ENCODE measurements at places on chromosomes 7 and 10.

DNA sequence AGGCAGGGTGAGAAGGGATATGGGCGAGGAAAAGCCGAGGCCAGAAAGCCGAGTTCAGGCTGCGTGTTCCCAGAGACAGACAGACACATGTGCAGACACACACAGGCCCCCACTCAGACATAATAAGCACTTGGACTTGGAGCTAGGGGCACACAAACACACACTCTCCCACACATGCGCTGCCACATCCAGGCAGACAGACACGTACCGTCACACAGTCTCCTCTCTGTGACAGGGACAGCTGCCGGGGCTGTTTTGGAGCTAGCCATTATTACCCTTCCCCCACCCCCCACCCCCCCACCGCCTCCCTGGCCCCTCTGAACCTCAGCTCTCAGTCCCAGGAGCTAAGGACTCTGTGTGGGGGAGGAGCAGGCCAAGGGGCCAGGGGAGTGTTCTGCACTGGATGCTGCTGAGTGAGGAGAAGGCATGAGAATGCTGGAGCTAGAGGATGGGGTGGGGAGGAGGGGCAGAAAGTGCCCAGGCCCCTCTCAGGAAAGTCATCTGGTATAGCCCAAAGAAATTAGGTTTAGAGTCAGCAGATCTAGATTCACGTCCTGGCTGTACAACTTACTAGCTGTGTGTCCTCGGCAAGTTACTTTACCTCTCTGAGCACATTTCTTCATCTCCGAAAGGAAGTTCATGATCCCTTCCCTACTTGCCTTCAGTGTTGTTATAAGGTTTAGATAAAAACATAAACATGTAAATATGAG lies 6.3 kb downstream of the PITX3 start:
- no peak for DNase-seq

DNA sequence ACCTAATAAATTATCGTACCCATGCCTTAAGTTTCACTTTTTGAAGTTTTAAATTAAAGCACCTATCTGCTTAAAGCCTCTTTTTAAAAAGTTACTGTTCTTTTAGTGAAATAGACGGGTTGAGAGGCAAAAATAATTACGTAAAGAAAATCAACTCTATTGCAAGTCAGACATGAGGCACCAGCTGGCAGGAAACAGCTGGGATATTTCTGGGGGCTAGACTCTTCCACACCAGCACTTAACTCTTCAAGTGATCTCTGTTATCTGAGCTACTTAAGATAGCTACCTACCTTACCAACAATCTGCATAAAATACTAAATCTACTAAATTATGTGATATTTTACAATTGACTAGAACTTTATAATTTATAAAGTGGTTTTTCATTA lies 35.8 kb downstream of the GBF1 start:
- DNase-seq: no peak

DNA sequence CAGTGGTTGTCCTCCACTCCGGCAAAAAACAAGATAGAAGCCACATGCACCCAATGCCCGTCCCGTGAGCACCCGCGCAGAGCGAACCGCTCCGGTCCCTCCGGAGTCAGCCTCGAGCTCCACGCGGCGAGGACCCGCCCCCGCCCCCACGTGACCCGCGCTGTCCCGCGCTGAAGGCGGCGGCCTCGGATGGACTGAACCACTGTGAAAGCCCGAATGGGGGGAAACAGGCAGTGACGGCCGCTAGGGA lies 766 bp upstream of the EIF3B start:
- DNase-seq: peak; percentile 91

DNA sequence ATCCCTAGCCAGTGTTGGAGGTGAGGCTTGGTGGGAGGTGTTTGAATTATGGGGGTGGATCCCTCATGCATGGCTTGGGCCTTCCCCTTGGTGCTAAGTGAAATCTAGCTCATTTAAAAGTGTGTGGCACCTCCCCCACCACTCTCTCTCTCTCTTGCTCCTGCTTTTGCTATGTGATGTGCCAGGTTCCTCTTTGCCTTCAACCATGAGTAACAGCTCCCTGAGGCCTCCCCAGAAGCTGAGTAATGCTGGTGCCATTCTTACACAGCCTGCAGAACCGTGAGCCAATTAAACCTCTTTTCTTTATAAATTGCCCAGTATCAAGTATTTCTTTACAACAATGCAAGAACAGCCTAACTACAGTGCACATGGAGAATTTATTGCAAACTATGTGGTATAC lies 188.8 kb upstream of the POT1 start:
- no peak for DNase-seq

DNA sequence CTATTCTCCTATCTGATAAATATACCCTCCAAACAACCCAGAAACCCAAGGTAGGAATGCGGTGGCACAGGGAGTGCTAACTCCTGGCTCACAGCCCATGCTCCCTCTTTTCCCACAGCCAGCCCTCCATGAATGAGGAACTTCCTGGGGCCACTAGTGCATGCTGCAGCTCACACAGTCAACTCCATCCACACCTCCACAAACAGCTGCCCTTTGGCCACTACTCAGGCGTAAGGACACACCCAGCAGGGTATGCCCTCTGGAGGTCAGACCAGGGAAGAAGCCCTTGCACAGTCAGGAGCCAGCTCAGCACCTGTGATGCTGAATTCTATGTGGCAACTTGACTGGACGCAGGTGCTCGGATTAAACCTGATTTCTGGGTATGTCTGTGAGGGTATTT lies 85.2 kb upstream of the PIK3CG start:
- no peak for DNase-seq

DNA sequence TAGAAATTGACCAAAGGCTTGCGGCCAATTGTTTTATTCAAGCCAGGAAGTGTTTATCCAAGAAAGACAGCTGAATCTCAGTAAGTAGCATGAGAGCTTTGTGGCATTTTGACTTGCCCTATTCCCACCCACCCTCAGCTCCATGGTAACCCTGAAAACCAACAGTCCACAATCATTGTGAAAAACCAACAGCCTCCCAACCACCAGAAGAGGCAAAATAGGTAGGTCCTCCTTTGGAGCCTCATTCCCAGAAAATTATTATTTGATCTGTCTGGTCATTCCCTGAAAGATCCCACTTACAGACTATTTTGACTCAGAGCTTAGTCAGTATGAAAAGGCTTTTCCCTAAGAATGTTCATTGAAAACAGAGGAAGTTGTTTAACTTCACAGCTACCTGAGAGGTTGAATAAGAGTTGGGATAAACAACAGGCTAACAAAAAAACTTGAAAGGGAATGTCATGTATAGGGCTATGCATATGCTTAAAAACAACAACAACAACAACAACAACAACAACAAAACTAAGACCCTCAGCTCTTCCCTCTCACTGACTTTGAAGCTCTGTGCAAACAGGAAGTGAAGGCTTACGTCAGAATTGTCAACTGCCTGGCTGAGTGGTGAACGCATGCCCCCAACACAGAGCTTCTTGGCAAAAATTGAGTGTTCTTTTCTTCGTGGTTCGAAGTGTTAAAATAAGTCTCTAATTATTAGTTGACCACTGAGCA lies 11.2 kb downstream of the KPNA7 start:
- no peak for DNase-seq

- DNase-seq: no peak
Observed at GRCh38 chr10:86862786-86863483, 94.5 kb downstream of the MMRN2 start.

- peak; percentile 48 for DNase-seq
Observed at GRCh38 chr10:93386631-93387369, 95.3 kb downstream of the MYOF start.

DNA sequence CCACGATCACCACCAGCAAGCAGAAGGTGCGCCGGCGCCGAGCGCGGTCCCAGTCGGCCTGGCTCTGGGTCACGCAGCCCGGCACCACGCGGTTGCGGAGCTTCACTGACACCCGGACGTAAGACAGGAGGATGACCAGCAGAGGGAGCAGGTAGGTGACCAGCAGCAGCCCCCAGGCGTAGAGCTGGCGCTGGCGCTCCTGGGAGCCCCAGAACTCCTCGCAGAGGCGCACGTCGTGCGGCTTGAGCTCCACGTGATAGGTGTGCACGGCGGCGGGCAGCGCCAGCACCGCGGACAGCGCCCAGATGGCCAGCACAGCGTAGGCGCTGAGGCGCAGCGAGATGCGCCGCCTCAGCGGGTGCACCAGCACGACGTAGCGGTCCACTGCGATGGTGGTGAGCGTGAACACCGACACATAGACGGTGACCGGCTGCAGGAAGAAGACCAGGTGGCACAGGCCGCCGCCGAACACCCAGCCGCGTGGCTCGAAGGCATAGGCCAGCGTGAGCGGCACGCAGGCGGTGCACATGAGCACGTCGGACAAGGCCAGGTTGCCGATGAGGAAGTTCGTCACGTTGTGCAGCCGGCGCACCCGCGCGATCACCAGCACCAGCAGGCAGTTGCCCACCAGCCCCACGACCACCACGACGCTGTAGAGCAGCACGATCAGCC lies 920 bp downstream of the PRLHR start:
- peak; percentile 46 for DNase-seq

DNA sequence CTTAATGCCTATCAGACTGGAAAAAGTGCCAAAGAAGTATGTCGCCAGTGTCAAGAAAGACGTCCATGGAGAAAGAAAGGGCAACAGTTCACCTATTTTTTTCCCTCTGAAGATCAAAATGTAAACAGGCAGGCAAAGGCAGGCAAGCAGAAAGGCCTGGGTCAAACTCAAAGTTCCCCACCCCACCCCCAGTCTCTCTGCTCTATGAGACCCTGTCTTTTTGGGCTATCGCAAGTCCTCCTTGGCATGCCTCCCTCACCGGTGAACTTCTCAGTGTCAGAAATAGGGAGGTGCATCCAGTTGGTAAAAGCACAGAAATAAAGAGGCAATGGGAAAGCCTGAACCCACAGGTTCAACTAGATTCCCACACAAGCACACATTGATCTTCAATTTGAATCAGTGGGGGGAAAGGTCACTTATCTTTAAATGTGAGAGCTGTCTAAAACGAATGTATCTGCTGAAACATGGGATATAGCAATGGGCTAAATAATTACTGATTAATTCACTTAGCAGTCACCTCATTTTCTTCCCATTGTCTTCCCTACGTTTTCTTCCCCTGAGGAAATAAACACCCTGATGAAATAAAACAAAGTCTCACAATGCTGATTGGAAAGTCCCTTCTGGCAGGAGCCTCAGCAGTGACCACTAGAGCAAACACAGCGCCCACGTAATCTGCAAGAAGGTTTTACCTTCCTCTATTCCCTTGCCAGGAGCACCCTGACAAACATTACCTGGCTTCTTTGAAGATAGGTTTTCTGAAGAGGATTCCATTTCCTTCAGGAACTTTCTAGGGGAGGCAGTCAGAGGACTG lies 31.1 kb downstream of the JAZF1 start:
- DNase-seq: no peak

GRCh38 chr7:103658055-103659005 lies 212.3 kb upstream of the SLC26A5 start:
- no peak for DNase-seq

DNA sequence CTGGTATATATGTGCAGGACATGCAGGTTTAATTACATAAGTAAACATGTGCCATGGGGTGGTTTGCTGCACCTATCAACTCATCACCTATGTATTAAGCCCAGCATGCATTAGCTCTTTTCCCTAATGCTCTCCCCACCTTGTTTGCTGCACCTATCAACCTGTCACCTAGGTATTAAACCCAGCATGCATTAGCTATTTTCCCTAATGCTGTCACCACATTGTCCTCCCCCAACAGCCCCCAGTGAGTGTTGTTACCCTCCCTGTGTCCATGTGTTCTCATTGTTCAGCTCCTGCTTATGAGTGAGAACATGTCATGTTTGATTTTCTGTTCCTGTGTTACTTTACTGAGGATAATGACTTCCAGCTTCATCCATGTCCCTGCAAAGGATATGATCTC lies 300.5 kb downstream of the ANKRD7 start:
- no peak for DNase-seq

DNA sequence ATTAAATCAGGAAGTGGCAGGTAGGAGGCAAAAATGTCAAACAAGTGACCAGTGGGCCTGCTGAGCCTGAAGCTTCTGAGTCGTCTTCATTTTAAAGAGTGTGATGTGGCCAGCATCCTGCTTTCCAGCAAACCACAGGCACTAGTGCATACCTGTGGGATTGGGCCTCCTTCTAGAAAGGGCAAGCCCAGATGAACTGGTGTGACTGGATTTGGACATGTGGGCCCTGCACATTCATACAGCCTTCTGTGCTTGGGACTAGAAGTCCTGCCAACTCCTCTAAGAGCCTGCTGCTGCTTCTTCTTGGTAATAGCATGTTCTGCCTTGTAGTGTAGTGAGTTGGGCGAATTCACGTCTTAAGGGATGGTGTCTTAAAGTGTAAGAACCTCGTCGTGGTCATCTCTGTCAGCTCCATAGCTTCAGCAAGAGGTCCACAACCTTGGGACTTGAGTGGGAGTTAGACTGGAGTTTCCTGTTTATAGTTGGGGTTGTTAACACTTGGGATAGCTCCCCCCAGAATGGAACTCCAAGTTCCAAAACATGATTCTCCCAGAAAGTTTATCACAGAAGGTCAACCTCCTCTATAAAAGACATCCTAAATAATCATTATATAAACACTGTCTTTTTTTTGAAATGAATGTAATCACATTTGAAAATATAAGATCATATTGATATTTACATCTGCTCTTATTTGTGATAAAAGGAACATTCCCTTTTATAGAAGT lies 11.2 kb downstream of the BMPER start:
- no peak for DNase-seq
